ENCODE measurements at places on chromosomes 2 and 18.

GRCh38 chr18:42274488-42275137, 319.6 kb downstream of the PIK3C3 start:
- DNase-seq, result no peak

DNA sequence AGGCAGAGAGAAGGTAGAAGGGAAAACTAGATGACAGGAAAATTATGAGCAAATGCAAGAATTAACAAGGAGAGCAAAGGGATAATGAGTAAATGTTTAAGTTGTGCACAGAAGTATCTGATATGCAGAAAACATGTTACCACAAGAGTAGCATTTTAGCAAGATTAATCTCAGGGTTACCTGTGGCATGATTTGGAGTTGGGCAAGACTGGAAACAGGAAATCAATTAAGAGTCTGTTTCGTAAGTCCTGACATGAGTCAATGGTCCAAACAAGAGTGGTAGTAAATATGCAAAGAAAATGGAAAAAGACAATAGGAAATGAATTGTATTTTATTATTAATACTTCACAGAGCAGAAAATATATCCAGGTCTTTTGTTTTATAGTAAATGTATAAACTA, 17.3 kb upstream of the MTX2 start:
- DNase-seq, result no peak

- no peak for DNase-seq
Measured at GRCh38 chr2:14642499-14642898, 10.0 kb downstream of the LRATD1 start.

GRCh38 chr2:172655838-172656573, 79.6 kb upstream of the RAPGEF4 start:
- no peak for DNase-seq

- DNase-seq, result no peak
Measured at GRCh38 chr2:130369311-130369964, 13.6 kb downstream of the PTPN18 start.

GRCh38 chr2:99153921-99154604, 679 bp downstream of the TSGA10 start:
- DNase-seq, result no peak

DNA sequence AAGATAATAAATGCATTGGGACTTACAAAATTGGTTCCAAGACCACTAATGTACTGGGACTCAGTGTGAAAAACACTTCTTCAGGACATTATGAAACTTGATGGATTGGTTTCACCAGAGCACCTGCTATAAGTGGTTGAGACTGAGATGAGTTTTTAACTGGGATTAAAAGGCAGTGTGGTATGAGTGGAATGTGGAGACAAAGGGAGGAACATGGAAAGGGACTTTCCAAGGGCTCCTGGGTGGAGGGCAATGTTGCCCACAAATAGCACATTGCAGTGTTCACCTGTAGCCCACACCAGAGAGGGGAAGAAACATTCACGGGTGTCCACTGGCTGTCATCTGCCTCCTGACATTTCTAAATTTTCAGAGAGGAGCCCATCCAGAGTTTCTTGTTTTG, 253.3 kb upstream of the TANK start:
- no peak for DNase-seq

DNA sequence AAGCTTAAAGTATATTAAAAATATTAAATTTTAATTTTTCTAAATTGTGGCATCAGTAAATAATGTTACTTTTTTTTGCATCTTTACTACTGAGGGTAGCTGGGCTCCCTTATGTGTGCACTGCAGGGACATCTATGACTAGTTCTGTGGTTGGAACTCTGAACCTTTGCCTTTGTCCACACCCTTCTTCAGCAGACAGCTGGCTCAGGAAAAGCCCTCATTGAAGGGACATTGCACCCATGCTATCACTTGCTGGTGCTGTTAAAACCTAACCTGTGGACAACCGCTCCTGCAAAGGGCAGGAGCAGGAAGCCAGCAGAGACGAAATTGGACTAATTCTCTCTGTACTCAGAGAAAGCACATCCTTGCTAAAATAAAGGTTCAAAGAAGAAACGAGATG, 30.1 kb downstream of the MOCOS start:
- DNase-seq, result no peak

DNA sequence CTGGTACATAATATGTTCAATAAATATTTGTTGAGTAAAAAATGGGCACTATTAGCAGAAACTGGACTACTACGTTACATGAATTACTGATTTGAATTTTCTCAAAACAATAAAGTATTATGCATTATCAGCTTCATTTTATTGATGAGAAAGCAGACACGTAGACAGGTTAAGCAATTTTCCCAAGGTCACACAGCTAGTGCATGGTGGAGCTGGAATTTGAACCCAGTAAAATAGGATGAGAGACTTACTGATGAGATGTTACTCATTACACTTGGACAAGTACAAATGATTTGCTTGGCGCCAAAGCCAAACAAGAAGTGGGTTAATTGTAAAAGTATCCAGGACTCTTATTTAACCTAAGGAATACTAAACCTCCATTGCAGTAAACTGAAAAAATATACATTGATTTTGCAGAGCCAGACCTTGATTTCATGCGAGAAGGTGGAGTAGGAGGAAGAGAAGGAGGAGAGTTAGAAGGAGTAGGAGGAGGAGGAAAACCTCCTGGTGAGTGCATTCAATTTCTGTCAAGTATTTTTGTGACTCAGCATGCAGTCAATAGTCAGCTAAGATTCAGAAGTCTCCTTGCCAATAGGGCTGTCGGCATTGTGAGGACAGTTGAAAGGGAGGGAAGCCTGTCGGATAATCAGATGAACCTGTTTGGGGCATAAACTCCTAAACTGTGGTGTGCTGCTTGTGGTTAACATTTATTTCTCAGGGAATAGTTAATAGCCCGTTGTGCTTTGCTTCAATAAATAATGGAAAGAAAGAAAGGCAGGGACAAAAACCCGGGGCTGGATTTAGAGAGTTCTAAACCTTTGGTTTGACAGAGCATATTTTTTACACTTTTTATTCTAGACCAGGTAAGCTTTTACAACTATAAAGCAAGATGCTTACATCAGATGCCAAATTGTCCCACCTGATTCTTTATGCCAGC, 77.0 kb upstream of the TACR1 start:
- no peak for DNase-seq

DNA sequence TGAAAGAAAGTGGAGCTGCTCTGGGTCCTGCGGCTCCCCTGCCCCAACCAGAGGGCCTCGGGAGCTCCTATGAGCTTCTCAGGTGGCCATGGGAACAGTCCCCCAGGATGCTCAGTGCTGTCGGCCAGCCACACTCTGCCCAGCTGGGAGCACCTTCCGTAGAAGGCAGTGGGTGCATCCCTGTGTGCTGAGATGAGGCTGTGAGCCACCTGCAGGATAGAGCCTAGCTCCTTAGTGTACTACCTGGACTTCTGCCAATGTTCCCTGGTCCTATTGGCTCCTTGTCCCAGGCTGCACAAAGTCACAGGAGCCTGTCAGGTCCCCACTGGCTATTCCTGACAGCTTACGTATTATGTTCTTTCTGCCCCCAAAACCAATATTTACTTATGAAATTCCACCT, 16.1 kb downstream of the PRELID3A start:
- DNase-seq, result no peak

DNA sequence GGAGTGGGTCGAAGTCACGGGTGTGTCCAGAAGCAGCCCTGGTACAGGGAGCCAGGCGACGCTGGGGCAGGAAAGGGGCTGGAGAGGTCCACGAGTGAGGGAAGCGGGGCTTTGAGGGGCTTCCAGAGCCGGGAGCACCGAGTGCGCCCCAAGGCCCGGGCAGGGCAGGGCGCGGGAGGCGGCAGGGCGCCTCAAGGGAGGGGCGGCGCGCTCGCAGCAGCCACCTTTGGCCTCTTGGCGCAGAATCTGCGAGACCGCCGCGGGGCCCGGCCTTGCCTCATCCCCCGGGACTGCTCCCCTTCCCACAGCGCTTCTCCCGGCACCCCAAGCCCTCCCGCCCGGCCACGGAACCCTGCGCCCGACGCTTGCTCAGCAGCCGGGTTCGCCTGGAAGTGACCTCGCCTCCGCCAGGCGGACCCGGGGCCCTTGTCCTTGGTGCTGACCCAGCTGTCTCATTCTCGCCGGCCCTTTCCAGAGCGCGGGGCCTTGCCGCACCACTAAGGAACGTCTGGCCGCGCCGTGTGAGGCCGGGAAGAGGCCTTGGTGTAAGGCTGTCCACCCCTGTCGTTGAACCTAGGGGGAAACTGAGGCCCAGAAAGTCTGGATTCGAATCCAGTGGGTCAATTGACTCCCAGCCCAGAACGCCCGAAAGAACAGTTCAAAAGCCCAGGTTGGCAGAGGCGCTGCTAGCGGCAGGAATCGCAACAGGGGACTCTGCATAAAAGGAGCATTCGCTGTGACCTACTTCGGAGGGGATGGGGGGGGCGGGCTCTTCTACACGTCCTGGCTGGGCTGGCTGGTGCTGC, 584 bp upstream of the DNER start:
- DNase-seq, result peak; percentile 73

DNA sequence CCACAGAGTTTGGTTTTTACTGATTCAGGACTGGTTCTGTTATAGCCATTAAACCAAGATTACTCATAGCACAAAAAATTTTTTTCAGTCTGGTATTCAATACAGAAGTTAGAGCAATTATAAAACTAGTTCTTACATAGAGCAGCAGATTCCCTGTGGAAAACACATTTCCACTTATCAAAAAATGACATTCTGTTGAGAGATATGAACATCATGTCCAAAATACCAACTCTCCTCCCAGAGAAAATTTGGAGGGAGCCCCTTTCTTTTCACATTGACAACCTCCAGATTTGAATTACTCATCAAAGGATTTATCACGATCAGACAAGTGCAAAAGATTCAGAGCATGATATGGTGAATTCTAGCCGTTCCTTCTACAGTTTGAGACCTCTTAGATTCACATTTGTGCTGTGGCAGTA, 126.8 kb upstream of the SERPINE2 start:
- DNase-seq, result no peak

DNA sequence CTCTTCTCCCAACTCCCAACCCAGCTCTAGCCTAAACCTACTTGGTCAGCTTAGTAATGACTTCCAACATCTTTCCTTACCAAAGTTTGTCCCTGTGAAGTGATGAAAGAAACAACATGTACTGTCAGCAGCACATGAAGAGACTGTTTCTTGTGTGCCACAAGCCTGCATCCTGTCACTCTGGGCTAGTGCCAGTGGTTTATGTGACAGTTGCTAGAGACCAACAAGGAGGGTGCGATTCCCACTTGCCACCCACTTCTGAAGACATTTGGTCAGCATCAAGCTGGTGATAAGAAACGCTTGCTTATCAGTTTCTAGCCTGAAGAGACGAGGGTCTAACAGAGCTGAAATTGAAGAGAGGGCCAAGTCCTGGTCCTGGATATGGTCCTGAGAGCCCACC, 132.6 kb downstream of the COL4A4 start:
- DNase-seq, result no peak

DNA sequence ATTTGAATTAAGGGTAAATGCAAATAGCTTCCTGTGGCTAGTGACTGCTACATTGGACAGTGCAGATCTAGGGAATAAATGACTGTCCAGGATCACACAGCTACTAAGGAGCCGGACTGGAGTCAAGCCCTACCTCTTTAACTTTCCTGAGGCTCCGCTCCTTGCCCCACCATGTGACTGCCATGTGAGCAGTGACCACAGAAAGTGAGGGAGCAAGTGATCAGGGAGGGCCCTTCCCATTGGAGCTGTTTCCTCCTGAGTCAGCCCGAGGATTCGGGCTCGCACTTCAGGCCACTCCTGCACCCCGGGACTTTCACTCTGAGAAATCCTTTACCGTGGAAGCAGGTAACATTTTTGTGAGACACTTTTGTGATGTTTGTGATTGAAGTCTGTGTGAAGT, 198.0 kb downstream of the ANKRD30B start:
- DNase-seq, result no peak

GRCh38 chr2:121483021-121483420, 47.7 kb upstream of the RNU4ATAC start:
- DNase-seq, result no peak

DNA sequence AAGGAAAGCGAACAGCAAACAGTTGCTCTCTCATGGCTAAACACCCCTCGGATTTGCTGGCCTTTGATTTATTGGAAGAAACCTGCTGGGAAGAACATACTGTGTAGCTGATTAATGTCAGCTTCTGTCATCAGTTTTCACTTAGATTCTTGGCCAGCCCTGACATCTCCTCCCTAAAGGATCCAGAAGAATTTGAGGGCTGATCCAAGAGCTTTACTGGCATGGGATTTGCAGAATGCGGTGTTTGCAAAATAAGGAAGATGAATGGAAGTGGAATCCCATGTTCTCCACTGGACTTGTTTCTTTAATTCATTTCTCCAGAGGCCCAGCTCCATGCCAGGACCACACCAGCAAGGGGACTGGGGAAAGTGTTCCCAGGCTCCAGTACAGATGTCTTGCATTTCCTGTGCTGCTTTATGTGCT, 80.5 kb downstream of the RDH14 start:
- no peak for DNase-seq

- DNase-seq, result no peak
Measured at GRCh38 chr18:3916082-3916481, 466.1 kb downstream of the TGIF1 start.

GRCh38 chr2:4967206-4967605, 725.0 kb upstream of the SOX11 start:
- DNase-seq, result no peak

- no peak for DNase-seq
Measured at GRCh38 chr18:21051620-21052019, 60.0 kb downstream of the ROCK1 start.

- DNase-seq, result no peak
Measured at GRCh38 chr2:110866045-110866444, 133.7 kb downstream of the ACOXL start.

GRCh38 chr18:48790869-48791635, 159.7 kb downstream of the SMAD7 start:
- DNase-seq, result no peak

GRCh38 chr2:216287251-216287650, 85.0 kb downstream of the MARCHF4 start:
- DNase-seq, result no peak

- no peak for DNase-seq
Measured at GRCh38 chr2:19879120-19879519, 22.7 kb downstream of the TTC32 start.

DNA sequence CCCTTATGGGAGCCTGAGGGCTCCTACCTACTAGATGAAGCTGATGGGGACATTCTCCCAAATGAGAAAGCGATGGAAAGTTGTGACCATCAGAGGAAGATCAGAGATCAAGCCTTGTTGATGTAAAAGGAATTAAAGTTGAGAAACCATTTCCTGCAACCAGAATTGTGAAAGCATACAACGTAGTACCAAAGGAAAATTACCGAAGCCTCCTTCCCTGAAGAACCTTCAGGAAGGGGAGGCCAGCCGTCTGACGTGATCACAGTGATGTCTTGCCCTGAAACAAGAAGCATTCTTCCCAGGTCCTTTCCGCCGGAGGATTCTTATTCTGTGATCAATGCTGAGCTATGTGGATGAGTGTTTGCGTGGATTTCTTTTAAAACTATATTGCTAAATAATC, 211.6 kb upstream of the TNP1 start:
- DNase-seq, result no peak

- no peak for DNase-seq
Measured at GRCh38 chr18:37275237-37275741, 290.3 kb downstream of the CELF4 start.

GRCh38 chr2:203730076-203730729, 23.8 kb downstream of the CD28 start:
- DNase-seq, result peak; percentile 26
